T-helper 22 cell (primary cell): ENCODE measurements at places on chromosomes 3 and 15.

DNA sequence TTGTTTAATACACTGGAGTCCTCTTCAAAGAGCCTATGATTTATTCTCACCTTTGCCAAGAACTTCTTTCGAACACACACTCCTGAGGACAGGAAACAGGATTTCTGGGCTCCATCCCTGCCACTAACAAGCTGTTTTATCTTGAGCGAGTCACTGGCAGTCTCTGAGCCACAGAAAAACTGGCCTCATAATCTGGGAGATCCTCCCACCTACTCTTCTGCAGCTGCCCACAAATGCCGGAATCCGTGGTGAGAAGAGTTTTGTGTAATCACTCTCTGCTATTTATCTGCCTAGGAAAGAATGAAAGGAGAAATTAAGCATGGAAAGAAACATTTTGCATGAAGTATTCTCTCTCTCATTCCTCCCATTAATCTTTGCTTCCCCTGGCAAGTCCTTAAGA, 172.0 kb upstream of the TRIM42 start:
- DNase-seq = no peak

DNA sequence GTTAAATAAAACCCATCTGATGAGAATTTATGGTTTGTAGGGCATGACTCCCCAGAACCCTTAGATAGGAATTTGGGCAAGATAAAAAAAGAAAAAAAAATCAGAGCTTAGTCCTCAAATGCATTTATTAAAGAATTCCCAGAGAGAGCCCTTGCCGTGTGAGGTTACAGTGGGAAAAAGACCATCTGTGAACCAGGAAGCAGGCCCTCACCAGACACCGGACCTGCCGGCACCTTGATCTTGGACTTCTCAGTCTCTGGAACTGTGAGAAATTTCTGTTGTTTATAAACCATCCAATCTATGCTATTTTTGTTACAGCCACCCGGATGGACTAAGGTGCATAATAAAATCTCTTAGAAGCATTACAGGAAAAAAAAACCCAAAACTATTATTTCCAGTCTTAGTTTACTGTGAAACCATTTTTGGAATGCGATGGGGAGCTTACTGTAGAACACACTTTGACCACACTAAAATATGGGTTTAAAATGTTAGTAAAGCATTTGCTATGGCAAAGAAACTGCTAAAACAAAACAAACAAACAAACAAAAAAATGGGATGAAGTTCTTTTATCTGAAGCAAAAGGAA, 72.2 kb downstream of the LEKR1 start:
- no peak for DNase-seq

DNA sequence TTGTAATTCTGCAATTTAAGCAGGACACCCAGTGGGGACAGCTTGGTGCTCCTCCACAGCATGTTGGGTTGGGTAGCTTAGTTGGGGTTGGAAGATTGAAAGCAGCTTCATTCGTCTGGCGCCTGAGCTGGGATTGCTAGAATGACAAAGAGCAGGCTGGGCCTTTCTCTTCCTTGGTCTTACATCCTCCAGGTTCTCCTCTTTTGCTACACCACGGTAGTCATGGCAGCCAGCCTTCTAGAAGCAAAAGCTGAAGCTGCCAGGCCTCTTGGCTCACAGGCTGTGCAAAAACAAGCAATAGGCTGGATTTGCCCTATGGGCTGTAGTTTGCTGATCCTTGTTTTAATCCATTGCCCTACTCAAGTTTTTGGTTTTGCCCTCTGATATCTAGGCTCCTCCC, 3.2 kb upstream of the ANXA2 start:
- no peak for DNase-seq

- DNase-seq = no peak
Measured at GRCh38 chr3:140298569-140299070, 363.6 kb downstream of the CLSTN2 start.

DNA sequence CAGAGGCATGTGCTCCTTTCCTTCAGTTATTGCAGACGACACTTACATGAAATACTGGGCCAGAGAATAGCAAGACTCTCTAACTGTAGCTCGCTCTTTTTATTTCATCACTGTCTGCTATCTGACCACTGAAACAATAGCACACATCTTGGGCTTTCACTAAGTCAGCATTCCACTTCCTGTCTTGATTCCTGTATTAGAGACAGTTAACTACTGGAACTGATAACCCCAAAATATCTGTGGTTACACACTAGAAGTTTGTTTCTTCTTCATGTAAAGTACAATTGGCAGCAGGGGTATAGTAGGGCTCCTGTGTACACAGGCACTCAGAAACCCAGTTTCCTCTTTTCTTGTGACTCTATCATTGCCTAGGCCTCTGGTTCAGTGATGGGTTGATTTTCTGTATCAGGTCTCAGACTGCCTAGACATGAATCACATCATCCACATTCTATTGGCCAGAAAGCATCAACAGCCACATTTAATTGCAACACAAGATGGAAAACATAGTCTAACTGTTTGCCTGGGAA, 230.2 kb upstream of the CD96 start:
- no peak for DNase-seq
